Fibroblast of villous mesenchyme (primary cell): ENCODE measurements at places on chromosomes 3 and 15. TPM values are rescaled to one million over a fixed set of nuclear protein-coding genes. Genes with fewer than 3 reads are reported as not detected.

DNA sequence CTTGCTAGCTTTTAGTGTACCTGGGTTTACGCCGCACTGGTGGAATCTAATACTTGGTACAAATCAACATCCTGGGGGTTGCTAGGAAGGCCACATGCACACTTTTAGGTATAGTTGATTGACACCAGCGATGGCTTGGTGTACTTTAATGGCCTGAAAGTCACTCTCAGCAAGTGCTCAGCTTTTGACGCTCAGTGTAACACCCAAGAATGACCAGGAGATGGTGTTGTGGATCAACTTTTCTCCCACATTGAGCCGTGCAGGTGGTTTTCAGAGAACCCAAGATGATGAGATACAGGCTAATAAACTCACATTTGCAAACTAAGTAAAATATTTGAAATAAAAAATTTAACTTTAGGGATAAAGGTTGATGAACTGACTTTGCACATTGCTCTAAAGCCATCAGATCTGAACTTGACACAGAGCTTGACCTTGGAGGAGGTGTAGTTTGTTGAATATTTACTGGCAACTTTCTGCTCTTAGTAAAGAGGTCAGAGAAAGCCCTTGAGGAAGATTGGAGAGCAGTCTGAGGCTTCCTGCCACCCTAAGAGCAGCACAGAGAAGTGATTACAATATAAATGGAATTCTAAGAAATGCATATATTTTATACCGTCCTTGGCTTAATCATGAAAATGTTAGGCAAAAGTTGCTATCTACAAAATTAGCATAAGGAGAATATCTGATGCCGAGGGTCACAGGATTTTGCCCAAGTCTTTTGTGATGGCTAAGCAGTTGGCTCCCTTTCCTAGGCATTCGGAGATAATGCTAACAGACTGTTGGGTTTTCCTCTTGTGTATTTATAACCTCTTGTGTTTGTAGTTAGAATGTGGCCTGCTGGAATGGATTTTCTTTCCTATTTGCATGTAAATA lies 143.4 kb upstream of the RASGRP1 start:
- peak; percentile 77 for DNase-seq

- no peak for DNase-seq
Observed at GRCh38 chr3:156425651-156426050, 129.3 kb downstream of the SSR3 start.

DNA sequence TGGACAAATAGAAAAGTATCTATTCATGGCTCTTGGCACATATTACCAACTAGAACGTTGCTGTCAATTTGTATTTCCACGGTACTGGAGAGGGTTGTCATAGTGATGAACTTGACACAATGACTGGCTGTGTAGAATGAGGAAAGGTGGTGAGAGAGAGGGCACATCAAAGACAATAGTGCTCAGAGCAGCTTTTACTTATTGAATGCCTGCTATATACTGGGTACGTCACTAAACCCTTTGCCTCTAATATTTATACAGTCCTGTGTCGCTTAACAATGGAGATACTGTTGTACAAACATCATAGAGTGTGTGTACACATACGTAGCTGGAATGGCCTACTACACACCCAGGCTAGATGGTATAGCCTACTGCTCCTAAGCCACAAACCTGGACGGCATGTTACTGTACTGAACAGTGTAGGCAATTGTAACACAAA lies 8.3 kb downstream of the TMPRSS7 start:
- no peak for DNase-seq

The CLDN11 gene
- 276 and 411 TPM in 2 replicates for total RNA-seq

DNA sequence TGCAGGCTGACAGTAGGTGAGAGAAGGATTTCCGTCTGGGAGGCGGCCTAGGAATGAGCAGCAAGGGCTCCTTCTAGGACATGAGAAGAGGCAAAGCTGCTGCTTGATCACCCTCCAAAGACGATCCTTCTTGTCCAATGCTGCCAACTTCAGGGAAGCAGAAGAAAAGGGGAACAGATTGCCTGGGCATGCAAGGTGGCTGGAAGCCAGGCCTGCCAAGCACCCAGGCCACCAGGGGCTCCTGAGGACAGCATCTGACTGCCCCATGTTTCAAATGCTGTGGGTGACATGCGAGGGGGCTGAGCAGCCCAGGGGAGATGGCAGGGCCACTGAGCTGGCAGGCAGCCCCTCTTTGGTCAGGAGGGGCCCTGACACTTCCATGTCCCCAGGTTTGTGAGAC lies 3.3 kb upstream of the GRIP2 start:
- DNase-seq, result no peak

The AGBL1 gene
- total RNA-seq, result not detected in 2 replicates

GRCh38 chr3:52694528-52695189 lies 8.8 kb downstream of the GNL3 start:
- DNase-seq, result no peak

The GHSR gene
- not detected in 2 replicates for total RNA-seq

- no peak for DNase-seq
Observed at GRCh38 chr15:37100966-37101215, 542 bp upstream of the MEIS2 start.

DNA sequence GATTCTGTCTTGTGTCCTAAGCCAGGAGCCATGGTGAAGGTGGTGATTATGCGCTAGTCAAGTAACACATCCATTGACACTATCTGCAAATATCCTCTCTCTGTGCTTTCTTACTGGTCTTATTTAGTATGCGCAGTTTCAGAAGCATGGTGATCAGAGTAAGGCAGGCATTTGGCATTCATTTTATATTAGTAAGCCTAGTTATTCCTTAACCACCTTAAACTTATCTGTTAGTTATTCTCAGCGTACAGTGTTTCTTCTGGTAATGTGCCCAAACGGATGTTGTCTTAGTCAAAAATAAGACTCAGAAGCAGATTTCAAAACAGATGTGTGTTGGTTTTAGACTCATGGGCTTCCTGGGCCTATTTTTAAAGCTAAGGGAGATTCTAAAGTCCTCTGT lies 329.2 kb downstream of the GRM7 start:
- no peak for DNase-seq

DNA sequence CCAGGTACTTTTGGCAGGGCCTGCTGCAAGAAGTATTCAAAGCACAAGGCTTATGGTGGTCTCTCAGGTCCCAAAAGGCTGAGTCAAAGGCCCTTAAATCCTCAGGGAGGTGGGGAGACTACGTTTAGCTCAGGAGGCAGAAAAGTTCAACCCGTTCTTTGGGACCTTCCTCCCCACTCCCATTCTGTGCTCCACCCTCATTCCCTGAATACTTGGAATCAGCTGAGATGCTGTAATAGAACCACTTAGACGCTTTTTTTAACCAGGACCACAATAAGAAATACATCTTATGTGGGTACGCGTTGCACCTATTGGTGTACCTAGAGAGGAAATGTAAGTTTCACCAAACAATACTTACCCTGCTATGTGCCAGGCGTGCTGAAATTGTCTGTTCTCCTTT lies 58.0 kb downstream of the FAM174B start:
- no peak for DNase-seq

The SPATA12 gene
- not detected in 2 replicates for total RNA-seq

DNA sequence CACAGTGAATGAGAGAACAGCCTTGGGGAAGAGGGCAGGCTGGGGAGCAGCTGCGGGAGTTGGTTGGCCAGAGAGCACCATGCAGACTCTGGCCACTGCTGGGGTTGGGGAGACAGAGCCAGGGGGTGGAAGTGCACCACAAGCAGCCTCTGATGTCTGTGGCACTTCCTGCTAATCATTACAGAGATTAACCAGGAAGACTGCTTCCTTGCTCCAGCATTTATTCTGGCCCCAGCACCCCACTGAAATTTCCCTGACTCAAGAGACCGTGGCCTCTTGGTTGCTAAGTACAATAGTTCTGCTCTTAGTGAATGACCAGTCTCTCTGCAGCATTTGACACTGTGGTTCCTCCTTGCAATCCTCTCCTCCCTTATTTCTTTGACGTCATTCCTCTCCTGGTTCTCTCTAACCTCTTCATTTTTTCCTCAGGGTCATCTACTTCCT lies 266.2 kb upstream of the ROPN1 start:
- DNase-seq, result peak; percentile 35

- DNase-seq, result no peak
Observed at GRCh38 chr15:74742422-74742821, 6.2 kb upstream of the CYP1A2 start.

DNA sequence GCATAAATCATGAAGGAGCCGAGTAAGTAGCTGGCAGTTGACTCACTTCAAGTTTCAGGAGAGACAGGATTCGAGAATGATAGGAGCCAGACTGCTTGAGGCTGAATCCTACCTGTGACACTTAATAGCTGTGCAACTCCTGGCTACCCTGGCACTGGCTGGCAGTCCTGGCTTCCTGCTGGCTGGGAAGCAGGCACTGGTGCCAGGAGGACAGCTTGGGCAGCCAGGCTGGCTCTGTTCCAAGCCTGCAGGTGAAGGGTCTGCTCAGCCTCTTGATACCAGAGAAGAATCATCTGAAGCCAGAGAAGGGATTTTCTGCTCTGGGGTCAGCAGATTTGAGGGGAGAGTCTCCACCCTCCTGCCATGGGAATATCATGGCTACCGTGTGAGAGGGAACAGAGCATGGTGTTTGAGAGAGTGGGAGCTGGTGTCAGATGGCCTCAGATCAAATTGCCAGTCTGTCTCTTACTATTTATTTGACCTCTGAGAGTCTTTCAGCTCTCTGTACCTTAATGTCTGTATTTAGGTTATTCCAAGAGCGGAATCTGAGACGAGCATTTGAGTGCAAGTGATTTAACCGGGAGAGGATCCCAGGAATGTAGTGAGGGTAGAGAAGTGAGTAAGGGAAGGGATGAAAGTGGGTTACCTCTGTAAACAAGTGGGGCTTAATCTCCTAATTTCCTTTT lies 4.4 kb upstream of the XIRP1 start:
- no peak for DNase-seq

The CYP8B1 gene
- not detected in 2 replicates for total RNA-seq

The CHST14 gene
- 12.9 and 14.2 TPM in 2 replicates for total RNA-seq

GRCh38 chr3:30682434-30683155 lies 76.2 kb downstream of the TGFBR2 start:
- no peak for DNase-seq

The PTX3 gene
- 22.5 and 47.0 TPM in 2 replicates for total RNA-seq

The USP19 gene
- 30.3 and 36.3 TPM in 2 replicates for total RNA-seq

- peak; percentile 20 for DNase-seq
Observed at GRCh38 chr3:179853176-179853575, 183.6 kb downstream of the PEX5L start.

GRCh38 chr15:100718075-100718980 lies 115.9 kb downstream of the ASB7 start:
- DNase-seq, result no peak

DNA sequence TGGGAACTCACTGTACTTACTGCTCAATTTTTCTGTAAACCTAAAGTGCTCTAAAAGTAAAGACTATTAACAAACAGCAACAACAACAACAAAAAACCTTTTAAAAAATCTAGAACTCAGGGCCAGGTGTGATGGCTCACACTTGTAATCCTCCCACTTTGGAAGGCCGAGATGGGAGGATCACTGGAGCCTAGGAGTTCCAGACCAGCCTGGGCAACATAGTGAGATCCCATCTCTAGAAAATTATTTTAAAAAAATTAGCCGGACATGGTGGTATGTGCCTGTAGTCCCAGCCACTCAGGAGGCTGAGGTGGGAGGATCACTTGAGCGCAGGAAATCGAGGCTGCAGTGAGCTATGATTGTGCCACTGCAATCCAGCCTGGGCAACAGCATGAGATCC lies 161.8 kb downstream of the NUP210 start:
- DNase-seq, result no peak

DNA sequence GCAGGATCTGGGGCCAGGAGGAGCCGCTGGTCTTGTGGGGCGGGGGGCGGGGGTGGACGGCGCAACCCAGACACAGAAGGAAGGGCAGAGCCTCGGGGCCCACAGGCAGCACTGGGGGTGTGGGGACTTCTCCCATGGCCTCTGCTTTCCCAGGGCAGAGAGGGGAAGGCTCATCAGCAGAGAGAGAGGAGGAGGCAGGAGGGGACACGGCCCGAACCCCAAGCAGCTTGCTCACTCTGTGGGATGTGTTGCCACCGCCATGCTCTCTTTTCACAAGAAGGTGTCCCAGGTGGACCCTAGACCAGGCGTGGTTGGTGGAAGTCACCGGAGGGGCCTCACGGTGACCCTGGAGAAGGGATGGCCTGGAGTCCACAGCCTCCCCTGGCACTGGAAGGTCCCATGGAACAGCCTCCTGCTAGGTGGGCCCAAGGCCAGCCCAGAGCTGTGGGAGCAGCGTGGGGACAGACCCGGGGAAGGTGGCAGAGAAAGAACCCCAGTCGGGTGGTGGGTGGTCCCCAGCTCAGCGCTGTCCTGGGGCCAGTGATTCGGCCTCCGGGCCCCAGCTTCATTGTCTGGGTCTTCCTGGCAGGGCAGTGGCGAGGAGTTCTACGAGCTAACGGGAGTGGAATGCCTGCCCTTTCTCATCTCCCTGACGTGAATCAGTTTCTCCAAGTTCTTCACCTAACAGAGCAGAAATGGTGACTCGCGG lies 46.8 kb upstream of the PCSK6 start:
- no peak for DNase-seq

The OR5AC2 gene
- not detected in 2 replicates for total RNA-seq

DNA sequence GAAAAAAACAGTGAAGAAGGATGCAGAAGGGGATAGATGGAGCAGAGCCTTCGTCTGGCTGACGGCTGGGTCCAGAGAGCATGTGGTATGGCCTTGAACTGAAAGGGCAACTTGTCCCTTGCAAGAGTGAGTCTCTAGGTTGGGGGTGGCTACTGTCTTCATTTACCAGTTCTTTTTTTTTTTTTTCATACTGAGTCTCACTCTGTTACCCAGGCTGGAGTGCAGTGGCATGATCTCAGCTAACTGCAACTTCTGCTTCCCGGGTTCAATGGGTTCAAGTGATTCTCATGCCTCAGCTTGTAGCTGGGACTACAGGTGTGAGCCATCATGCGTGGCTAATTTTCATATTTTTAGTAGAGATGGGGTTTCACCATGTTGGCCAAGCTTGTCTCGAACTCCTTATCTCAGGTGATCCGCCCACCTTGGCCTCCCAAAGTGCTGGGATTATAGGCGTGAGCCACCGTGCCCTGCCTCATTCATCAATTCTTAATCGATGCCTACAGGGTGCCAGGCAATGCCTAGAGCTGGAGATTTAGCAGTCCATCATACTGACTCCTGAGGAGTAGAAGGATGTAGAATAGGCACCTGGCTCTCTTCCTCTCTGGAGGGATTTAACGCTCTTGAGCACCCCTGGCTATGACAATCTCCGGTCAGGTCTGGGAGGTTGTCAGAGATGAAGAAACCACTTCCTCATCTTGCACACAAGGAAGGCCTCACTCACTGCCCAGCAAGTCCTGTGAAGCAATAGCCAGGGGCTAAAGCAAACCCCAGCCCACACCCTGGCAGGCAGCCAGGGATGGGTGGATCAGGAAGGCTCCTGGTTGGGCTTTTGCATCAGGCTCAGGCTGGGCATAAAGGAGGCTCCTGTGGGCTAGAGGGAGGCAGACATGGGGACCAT lies at the start of gene CAMP:
Gene CAMP (plus strand): TSS at position 880 of the 898 bp plus-strand sequence. CDS start 17 bp downstream, at position 897.
- DNase-seq, result peak; percentile 78

The RFTN1 gene
- 73.0 and 74.7 TPM in 2 replicates for total RNA-seq

DNA sequence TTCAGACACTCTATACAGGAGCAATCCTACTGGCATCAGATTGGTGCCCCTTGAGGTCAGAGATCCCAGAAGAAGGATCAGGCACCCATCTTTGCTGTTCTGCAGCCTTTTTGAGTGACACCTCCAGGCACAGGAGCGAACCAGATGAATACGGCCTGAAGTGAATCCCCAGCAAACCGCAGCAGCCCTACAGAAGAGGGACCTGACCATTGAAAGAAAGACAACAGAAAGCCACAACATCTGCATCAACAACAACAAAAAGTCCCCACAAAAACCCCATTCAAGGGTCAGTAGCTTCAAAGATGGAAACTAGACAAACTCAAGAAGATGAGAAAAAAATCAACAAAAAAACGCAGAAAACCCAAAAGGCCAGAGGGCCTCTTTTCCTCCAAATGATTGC lies 130.4 kb downstream of the PPM1L start:
- no peak for DNase-seq
